ENCODE measurements at places on chromosomes 5 and 9.

GRCh38 chr5:168327019-168327421 is 35.6 kb downstream of the WWC1 start:
- DNase-seq = no peak

GRCh38 chr5:15702102-15702501 is 202.1 kb downstream of the FBXL7 start:
- no peak for DNase-seq

GRCh38 chr5:14081791-14082190 is 61.4 kb upstream of the TRIO start:
- no peak for DNase-seq

DNA sequence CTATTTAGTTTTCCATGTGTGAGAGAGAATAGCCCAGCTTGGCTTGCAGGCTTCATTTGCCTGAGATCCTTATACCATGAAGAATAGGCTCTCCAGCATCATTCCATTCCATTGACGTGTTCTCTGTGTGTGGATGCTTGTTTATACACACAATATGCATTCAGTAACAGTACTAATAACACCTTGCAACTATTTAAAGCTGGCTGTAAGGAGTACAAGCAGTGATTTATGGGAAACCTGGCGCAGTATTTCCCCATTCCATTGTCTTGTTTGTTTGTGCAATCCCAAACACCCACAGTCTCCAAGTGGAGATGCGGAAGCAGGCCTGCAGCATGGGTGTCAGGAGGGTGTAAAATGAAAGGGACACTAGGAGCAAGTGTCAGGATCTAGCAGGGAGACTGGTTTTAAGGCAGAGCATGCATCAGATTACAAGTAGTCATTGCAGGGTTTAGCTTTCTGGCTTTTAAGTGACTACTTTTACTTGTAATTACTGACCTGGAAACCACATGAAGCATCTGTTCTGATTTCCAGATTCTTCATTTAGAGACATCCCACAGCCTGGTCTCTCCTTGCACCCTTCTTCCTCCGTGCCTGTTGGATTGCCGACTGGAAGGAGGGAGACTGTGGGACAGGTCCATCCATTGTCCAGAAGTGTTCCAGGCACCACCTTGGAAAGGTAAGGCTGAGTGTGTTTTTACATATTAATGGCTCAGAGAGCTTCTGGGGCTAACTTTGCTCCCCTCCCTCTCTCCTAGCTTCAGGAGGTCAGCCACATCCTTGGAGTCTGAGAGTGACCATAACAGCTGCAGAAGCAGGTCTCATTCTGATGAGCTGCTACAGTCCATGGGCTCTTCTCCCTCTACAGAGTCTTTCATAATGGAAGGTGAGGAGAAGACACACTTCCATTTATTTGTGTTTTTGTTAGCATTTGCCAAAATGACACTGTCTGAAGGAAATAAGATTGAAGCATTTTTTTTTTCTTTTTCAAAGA is 241.6 kb downstream of the ARHGEF28 start:
- no peak for DNase-seq

DNA sequence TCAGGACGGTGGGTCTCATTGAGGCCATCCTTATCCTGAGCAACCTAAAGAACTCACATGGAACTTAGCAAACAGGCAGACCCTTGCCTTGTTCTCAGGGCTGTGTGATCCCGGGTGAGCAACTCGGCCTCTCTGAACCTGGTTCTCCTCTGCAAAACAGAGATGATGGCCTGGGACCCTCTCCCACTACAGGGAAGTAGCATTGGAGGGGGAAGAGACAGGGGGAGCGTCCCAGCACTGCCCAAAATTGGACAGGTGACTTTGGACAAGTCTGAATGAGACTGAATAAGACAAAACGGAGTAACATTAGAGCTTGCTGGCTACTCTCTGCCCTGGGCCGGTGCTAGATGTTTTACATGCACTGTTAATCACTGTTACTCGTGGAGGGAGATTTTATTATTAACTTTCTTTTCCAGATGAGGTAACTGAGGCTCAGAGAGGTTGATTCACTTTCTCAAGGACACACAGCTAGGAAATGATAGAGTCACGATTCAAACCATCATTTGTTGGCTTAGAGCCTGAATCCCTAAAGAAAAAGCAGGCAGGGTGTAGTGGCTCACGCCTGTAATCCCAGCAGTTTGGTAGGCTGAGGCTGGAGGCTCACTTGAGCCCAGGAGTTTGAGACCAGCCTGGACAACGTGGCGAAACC is 136.4 kb downstream of the C9orf50 start:
- DNase-seq = no peak

DNA sequence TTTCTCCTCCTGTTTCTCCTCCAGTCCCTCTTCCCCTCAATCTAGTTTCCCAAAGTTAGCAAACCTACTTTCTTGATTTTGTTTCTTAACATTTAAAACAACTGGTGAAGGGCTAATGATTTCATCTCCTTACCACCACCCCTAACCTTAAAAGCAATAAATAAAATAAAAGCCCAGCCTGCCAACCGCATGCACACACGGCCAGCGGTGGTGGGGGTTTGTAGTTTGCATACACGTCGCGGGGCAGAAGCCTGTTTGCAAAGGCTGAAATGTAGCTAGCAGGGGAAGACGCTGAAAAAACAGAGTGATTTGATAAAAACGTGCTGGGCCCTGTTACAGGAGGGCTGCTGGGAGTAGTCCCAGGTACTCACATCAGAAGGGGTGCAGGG is 1.9 kb upstream of the DMRT2 start:
- DNase-seq = no peak

Data from activated T-cell treated with anti-CD3 and anti-CD28 coated beads for 4 hours (primary cell).